Right atrium auricular region (tissue), 2 donors: ENCODE measurements at places on chromosomes 11 and 22. TPM values are rescaled to one million over a fixed set of nuclear protein-coding genes. Genes with fewer than 3 reads are reported as not detected.
A peak's percentile ranks its signal among the peaks of the same experiment; 100 is the strongest.

DNA sequence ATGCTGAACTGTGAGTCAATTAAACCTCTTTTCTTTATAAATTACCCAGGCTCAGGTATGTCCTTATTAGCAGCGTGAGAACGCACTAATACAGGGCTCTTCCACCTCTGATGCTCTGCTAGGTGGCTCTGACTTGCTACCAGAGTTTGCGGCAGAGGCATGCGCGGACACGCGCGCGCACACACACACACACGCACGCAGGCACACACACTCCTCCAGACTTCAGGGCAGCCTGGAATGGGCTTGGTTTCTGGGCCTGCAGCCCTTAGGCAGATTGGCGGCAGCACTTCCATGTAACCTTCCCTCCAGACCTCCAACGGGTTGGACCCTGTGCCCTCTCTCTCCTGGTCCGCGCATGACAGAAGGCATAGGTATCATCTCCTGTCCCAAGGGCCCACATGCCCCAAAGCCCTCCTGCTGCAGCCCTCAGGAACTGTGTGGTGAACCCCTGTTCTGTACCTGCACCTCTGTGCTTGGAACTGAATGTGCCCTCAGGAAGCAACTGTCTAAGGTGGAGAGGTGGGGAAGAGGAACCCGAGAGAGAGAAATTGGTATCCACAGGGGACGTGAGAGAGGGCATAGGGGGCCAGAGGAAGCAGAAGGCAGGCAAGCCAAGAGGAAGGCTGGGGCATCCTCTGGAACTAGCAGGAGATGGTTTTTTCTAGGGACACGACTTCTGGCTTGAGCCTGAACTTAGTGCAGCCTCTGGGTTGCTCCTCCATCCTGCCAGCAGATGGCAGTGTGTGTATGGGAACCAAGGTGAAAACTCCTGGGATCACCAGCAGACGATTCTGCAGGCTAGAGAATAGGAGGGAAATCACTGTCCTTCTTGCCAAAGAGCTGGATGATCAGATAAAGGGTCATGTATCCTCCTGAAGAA, 23.4 kb upstream of the RIC3 start:
- no peaks in the 10 kb centered on the region for H3K27me3 ChIP-seq
- H3K27ac ChIP-seq: no peak overlapping the region
- no peak overlapping the region for H3K4me3 ChIP-seq
- no peaks in the 10 kb centered on the region for H3K4me1 ChIP-seq
- no peak for DNase-seq

GRCh38 chr22:19641254-19641982, 72.9 kb upstream of the SEPTIN5 start:
- no peak overlapping the region for H3K4me3 ChIP-seq
- no peak overlapping the region for H3K27ac ChIP-seq
- H3K4me1 ChIP-seq: no peaks in the 10 kb centered on the region
- no peaks in the 10 kb centered on the region for H3K27me3 ChIP-seq
- H3K36me3 ChIP-seq: no peaks in the 10 kb centered on the region

DNA sequence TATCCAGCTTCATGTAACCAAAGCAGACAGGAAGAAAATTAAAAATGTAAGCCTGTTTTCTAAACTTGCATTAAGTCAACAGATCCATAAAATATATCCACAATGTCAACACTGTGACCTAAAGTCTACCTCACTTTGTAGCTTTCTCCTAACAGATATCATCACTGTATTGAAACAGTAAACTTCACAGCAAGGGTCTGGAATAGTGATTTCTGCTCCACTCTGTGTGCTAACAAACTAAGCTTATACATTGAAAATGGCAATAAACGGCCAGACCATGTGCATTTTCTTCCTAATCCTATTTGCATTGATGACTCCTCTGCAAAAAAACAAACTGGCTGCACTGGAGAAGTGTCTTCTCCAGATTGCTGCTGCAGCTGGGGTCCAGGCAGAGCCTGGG, 26.8 kb downstream of the CADM1 start:
- no peak for DNase-seq
- H3K36me3 ChIP-seq: no peaks in the 10 kb centered on the region
- no peaks in the 10 kb centered on the region for H3K27me3 ChIP-seq
- no peaks in the 10 kb centered on the region for H3K4me1 ChIP-seq
- no peak overlapping the region for H3K4me3 ChIP-seq
- H3K27ac ChIP-seq: no peak overlapping the region

DNA sequence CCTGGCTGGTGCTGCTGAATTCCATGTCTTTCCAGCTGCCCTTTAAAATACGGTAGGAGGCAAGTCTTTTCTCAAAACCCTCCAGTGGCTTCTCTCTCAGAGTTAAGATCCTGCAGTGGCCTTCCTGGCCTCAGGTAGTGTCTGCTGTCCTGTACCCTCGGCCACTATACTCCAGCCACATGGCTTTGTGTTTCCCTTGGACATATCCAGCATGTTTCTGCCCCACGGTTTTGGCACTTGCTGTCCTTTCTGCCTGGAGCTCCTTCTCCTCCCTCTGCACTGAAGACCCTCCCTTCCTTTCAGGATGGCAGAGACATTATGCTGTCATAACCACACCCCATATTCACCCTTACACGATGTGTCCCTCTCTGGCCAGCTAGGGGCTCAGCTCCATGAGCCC, 76.5 kb upstream of the B3GAT1 start:
- DNase-seq: no peak
- no peaks in the 10 kb centered on the region for H3K4me1 ChIP-seq
- no peak overlapping the region for H3K4me3 ChIP-seq
- no peaks in the 10 kb centered on the region for H3K36me3 ChIP-seq
- no peaks in the 10 kb centered on the region for H3K27me3 ChIP-seq

The KIF18A gene
- 0.52 TPM for total RNA-seq

The CD3D gene
- total RNA-seq: 1.5 TPM

The MRE11 gene
- 6.0 TPM for total RNA-seq

GRCh38 chr11:106642331-106642730, 375.9 kb downstream of the GUCY1A2 start:
- no peak overlapping the region for H3K27ac ChIP-seq
- no peaks in the 10 kb centered on the region for H3K27me3 ChIP-seq
- DNase-seq: no peak

The CELSR1 gene
- total RNA-seq: 7.1 TPM

DNA sequence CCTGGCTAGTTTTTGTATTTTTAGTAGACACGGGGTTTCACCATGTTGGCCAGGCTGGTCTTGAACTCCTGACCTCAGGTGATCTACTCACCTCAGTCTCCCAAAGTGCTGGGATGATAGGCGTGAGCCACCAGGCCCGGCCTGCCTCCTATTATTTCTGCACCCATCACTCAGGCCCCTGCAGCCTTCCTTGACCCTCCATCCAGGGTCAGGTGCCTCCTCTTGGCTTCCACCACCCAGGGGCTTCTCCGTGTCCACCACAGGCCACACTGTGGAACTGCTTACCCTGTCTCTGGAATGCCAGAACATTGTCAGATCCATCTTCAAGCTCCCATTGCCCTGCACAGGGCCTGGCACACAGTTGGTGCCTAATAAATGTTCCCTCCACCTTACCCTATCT, 75.4 kb upstream of the RTL6 start:
- no peaks in the 10 kb centered on the region for H3K4me1 ChIP-seq
- no peaks in the 10 kb centered on the region for H3K27me3 ChIP-seq
- no peaks in the 10 kb centered on the region for H3K36me3 ChIP-seq
- DNase-seq: no peak

The PYGM gene
- 84.7 TPM for total RNA-seq

DNA sequence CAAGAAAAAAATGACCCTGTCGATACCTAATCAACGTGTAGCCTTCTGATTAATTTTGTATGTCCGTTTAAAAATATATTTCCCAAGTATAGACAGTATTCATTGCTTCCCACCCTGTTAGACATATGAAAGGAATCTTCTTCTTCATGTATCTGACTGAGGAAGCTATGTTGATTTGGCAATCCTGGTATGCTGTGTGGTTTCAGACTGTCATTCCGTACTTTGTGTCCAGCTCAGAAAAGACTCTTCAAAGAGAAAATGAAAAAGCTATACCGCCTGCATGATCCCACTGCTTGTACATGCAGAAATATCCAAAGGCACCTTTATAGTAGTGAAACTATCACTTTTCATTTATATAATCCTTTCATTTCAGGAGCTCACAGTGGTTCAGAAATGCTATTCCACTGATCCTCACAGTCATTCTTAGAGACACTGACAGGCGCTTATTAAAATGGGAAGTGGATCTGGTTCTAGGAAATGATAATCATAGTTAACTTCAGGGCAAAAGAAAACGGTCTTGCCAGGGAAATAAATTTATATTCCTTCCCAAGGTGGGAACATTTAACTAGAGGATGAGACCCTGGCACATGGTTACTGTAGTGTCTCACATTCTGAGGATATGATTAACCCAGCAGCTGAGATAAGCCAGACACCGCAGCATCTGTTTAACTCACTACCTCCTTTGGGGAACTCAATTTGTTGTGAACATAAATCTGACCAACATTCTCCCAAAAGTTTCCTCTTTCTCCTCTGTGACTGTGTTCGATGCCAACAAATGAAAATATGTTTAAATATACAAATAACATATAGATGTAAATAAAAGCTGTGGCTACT, 599.2 kb upstream of the LUZP2 start:
- H3K27ac ChIP-seq: no peak overlapping the region
- no peaks in the 10 kb centered on the region for H3K27me3 ChIP-seq
- no peaks in the 10 kb centered on the region for H3K36me3 ChIP-seq
- DNase-seq: no peak
- no peak overlapping the region for H3K4me3 ChIP-seq
- no peaks in the 10 kb centered on the region for H3K4me1 ChIP-seq

GRCh38 chr11:94330789-94331188, 26.4 kb downstream of the IZUMO1R start:
- no peaks in the 10 kb centered on the region for H3K4me1 ChIP-seq
- no peaks in the 10 kb centered on the region for H3K36me3 ChIP-seq
- no peak overlapping the region for H3K4me3 ChIP-seq
- no peaks in the 10 kb centered on the region for H3K27me3 ChIP-seq
- DNase-seq: no peak
- no peak overlapping the region for H3K27ac ChIP-seq

DNA sequence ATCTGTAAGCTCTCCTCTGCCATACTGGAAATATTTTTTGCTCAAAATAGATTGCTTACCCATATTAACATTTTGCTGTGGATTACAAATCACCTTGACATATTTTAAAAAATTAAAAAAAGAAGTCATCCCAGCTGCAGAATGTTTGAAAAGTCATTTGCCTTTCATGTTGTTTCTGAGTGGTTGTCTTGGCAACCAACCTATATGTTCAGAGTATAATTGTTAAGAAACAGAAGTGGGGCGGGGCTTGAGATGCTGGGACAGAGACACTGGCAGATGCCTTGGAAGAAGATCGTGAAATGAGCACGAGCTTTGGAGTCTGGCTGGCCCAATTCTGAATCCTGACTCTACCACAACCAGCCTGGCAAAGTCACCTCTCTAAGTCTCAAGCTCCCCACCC, 348.2 kb downstream of the LARGE1 start:
- DNase-seq: no peak
- no peaks in the 10 kb centered on the region for H3K27me3 ChIP-seq
- no peak overlapping the region for H3K4me3 ChIP-seq
- no peaks in the 10 kb centered on the region for H3K4me1 ChIP-seq
- H3K36me3 ChIP-seq: no peaks in the 10 kb centered on the region
- H3K27ac ChIP-seq: no peak overlapping the region

The ACR gene
- 0.39 TPM for total RNA-seq

GRCh38 chr22:19522190-19522880, 1.9 kb downstream of the CLDN5 start:
- H3K4me1 ChIP-seq: no peaks in the 10 kb centered on the region
- peak overlapping the region; percentile 78 for H3K27ac ChIP-seq
- no peak for DNase-seq
- no peaks in the 10 kb centered on the region for H3K36me3 ChIP-seq

DNA sequence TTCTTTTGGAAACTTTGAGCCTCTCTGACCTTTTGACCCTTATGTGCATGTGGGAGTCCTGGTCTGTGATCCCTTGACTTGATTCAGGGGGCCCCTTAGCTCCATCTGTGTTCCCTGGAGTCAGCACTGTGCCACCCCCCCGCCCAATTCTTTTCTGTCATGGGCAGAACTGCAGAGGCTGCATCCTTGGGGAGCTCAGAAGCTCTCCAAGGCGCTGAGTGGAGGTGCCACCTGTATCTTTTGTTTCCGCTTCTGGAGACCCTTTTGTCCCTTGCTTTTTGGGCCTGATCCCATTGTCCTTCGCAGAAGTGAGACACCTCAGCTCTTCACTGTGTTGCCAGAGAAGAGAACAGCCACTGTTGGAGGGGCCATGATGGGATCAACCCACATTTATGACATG, 2.4 kb upstream of the PACS1 start:
- DNase-seq: no peak
- peak overlapping the region; percentile 99 for H3K27ac ChIP-seq
- peaks cover 59% of the 10 kb centered on the region for H3K36me3 ChIP-seq
- no peaks in the 10 kb centered on the region for H3K27me3 ChIP-seq
- no peak overlapping the region for H3K4me3 ChIP-seq

- no peak overlapping the region for H3K27ac ChIP-seq
- no peak overlapping the region for H3K4me3 ChIP-seq
- no peaks in the 10 kb centered on the region for H3K27me3 ChIP-seq
- H3K36me3 ChIP-seq: no peaks in the 10 kb centered on the region
- no peaks in the 10 kb centered on the region for H3K4me1 ChIP-seq
Observed at GRCh38 chr11:21909145-21909544, 283.7 kb upstream of the ANO5 start.

The MN1 gene
- 14.3 TPM for total RNA-seq
